ENCODE measurements at places on chromosomes 6 and 20. TPM values are rescaled to one million over a fixed set of nuclear protein-coding genes. Genes with fewer than 3 reads are reported as not detected.

The LY6G6F gene
- total RNA-seq = not detected

The CRIP3 gene
- not detected for total RNA-seq

The TRIM31 gene
- not detected for total RNA-seq

The LHFPL5 gene
- total RNA-seq = not detected

The TXLNB gene
- not detected for total RNA-seq

The EFCAB8 gene
- not detected for total RNA-seq

The KCNB1 gene
- total RNA-seq = not detected

The RSPO3 gene
- total RNA-seq = not detected

Data from airway epithelial cell (primary cell).